ENCODE measurements at places on chromosomes 7 and 10.

GRCh38 chr10:110566472-110567200 is 859 bp upstream of the SMC3 start:
- DNase-seq = peak; percentile 40

GRCh38 chr10:3046981-3047547 is 20.3 kb upstream of the PFKP start:
- DNase-seq = no peak

- no peak for DNase-seq
These were observed 6.0 kb downstream of the ADCYAP1R1 start for GRCh38 chr7:31058122-31058521.

- no peak for DNase-seq
These were observed 232.7 kb downstream of the KLF6 start for GRCh38 chr10:3552281-3552680.

DNA sequence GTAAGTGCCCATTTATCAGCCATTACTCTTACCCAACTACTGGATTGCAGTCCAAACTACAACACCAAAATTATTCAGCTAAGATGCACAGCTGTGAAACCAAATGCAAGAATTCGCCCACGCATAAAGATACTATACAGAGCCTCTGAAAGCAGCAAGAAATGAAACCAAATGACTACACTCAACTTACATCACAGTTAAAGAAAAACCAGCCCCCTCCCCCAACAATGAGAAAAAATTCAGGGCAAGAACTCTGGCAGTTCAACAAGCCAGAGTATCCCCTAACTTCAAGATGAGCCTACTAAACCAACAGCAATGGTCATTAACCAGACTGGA is 209.1 kb upstream of the VWC2 start:
- peak; percentile 36 for DNase-seq

- no peak for DNase-seq
These were observed 151.8 kb downstream of the WNT2 start for GRCh38 chr7:117171106-117171505.

GRCh38 chr7:28804990-28805389 is 153.1 kb downstream of the TRIL start:
- DNase-seq = no peak

DNA sequence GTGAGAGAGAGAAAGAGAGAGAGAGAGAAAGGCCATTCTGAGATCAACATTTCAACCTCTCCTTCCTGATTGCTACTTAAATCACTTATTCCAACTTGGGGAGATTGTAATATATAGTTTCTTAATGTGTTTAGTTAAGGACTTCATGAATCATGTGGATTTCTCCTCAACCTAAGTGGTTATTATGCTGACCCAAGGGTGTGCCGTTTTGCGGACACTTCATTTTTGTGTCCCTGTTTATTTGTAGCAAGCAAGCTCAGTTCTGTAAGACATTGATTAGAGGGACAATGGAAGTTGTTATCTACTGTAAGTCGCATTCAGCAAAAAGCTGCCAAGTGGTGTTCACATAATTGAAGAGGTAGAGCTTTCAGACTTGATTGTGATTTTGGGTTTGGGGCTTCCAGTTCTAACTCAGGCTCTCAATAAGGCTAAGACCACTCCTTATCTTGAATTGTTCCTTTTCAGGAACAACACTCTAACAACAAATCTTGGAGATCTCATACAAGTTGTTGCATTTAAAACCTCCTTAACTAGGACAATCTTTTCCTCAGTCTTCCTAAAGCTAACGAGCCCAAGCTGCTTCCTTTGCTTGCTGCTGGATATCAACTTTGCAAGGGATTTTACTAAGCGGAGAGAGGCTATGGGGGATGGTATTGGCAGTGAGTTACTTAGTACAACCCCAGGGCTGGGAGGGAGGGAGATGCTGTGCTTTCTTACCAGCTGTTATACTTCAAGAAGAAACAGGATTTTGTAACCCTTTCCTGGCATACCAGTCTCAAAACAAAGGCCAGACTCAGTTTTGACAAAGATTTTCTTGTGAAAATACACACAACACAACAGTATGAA is 19.8 kb upstream of the COL1A2 start:
- no peak for DNase-seq

- peak; percentile 92 for DNase-seq
These were observed 113.8 kb upstream of the KLF6 start for GRCh38 chr10:3898821-3899220.

GRCh38 chr7:34889951-34890350 is 147.3 kb downstream of the DPY19L1 start:
- DNase-seq = no peak

GRCh38 chr7:20064181-20064970 is 152.8 kb downstream of the MACC1 start:
- peak; percentile 3 for DNase-seq

DNA sequence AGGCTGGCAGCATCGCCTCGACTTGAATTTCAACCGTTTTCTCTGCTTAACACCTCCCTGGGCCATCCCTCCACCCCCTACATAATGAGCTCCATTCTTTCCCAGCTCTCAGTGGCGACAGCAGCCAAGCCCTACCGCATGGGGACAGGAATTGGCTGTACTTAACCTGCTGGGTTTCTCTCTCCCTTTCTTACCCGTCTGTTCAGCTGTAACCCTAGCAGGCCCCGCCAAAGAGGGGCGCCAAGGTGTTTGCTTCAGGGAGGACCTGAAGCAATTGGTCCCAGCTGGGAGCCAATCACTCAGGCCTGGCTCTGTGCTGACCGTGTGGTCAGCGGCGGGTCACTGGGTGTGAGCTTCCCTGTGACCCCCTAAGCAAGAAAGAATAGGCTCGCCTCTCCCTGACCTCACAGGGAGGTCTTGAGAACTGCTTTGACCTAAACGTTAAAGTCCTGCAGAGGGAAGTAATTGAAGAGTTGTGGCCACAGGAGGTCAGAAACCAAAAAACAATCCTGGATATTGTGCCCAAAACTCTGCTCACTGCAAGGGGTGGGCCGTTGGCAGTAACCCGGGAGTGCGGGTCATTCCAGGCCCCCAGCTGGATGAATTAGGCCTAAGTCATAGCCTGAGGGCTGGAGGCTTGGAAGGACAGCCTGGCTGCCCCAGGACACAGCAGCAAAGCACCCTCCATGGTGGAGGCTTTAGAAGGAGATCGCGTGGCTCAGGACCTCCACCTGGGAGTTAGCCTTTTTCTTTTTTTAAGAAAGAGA is 114.6 kb downstream of the ITIH5 start:
- DNase-seq = peak; percentile 86

DNA sequence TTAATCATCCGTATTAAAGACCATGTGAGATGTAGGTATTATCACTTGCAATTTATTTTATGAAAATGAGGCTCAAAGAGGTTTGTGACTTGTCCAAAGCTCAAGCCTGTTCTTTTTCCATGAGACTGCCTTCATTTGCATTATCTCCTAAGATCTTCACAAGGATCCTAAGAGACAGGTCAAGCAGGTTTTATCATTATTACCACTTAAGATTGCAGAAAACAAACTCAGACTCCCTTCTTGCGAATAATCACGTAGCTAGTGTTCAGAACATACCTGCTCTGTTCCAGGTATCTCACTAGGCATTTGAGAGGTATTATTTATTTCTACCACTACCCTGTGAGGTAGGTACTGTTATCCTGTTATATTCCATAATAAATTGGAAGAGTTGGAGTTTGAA is 64.8 kb downstream of the ZNRF2 start:
- peak; percentile 41 for DNase-seq

- DNase-seq = peak; percentile 22
These were observed 1.9 kb downstream of the VGF start for GRCh38 chr7:101163279-101164070.

DNA sequence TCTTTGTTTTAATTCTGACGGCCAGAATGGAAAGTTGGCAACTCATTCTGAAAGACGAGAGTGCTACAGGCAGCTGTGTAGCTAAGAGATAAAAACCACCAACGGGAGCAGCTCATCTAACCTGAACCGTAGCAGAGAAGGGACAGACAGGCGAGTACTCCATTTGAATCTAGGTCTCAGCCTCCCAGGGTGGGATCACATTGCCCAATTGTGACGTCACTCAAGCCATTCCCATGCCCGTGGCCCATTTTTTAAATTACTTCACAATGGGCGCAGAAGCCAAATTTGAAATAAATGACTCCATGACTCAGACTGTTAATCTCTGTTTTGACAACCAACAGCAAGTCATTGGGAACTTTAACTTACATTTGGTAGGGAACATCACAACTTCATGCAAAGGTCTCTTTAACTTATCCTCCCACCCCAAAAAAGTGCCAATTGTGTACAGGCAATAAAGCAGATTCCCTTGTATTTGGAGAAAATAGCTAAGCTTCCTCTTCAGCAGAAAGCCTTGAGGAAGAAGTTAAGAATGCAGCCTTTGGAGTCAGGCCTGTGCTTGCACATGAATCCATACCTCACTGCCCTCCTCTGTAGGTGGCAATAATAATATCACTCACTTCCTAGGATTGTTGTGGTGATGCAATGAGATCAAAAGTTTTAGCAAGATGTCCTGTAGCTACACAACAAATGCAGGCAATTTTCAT is 93.2 kb upstream of the KIF5B start:
- DNase-seq = peak; percentile 95

DNA sequence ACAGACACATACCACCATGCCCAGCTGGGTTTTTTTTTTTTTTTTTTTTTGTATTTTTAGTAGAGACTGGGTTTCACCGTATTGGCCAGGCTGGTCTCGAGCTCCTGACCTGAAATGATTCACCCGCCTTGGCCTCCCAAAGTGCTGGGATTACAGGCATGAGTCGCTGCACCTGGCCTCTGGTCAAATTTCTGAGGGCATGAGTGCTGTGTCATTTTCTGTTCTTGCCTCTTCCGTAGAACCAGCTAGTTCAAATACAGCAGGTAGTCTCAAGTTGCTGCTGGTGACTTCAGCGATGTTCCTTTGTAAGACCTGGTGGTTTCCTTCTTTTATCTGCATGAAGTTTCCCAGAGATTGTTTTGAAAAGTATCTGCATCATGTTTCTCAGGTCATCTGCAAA is 134.8 kb upstream of the SHH start:
- peak; percentile 64 for DNase-seq

- DNase-seq = no peak
These were observed 228.3 kb upstream of the ZNF32 start for GRCh38 chr10:43876976-43877375.

DNA sequence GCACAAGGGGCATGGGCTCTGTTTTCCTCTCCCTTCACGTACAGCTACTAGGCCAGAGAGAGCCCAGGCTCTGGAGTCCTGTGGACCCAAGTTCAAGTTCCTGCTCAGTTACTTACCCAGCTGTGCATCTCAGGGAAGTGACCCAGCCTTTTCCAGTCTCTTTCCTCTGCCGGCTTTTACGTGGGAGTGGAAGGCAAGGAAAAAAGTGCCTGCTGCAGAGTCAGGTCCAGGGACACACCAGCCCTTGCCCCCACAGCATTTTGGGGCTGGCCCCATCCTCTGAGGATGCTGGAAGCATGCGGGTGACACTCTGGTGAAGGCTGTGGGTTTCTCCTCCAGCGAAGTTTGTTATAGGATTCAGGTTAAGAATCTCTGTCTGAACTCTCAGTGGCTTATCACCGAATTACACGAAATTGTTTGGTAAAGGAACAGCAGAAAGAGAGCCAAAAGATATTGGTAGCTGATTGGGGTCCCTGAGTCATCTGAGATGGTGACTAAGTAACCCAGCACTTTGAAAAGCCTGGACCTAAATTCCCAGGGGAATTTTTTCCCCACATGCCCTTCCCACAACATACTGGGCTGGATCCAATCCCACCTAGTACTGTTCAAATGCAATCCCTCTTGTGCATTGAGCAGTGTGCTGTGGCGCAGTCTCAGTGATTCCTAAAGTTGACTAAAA is 424.3 kb downstream of the RPS24 start:
- DNase-seq = no peak

GRCh38 chr7:44133295-44133694 is 7.8 kb downstream of the MYL7 start:
- DNase-seq = no peak

All from trophoblast cell (in vitro differentiated cells and primary cell).